Right renal cortex interstitium (tissue), 3 donors: ENCODE measurements at places on chromosomes 6 and 20.

- no peak for DNase-seq
These were observed 44.4 kb upstream of the LOC128125822 start for GRCh38 chr6:63527658-63528514.

DNA sequence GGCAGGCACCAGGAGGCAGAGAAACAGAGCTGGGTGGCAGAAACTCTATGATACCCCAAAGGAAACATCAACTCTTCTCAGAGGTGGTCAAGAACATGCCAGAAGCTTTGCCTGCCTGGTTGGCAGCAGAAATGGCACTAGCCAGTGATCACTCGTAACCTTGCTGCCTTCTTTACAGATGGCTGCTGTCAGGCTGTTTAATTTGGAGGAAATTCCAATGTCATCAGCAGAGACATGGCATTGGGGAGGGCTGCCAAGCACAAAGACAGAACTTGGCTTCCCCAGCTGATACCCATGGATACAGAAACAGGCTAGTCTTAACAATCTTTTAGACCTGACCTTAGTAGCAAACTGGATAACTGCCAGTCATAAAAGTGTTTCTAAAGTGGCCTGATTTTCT, 153.6 kb downstream of the GMPR start:
- no peak for DNase-seq

DNA sequence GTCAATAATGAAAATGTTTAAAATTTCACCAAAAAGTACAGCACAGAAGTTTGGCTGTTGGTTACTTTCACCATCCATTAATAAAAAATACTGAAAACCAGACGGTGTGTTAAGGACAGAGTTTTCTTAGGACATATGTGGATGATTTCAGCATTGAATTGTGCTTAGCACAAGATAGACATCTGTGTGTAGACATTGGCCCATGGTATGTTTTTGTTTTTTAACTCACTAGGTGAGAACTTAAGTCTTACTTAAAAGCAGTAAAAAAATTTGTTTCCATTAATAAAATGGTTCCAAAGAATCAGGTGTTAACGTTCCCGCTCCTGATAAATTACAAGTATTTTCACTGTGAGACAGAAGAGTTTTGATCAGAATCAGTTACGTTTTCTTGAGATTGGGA, 4.2 kb downstream of the TBPL1 start:
- DNase-seq = no peak

- no peak for DNase-seq
These were observed 117.3 kb upstream of the ARMC2 start for GRCh38 chr6:108730635-108731515.

DNA sequence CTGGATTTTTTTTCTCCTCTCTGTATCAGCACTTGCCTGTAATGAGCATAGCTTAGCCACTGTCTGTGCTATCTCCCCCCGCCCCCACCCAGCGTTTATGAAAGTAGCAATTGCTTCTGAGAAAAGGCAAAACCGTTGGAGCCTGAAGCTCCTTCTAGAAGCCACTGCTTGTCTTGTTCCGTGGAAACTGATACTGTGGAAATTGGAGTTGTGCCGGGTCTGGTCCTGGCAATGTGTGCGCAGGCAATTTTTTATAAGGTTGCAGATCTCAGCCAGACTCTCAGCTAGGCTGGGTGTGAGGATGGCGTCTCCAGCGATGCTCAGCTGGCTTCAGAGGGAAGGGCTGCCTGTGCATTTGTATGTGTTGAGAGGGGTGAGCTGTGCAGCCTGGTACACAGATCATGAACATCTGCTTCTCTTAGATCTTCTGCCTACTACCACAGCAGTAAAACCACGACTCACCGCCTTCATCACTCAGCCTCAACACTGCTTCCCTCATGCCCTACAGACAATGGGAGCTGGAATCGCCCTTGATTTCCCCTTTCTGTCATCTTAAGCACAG, 72.4 kb upstream of the GTSF1L start:
- DNase-seq = no peak

GRCh38 chr20:20425823-20426654, 58.1 kb downstream of the INSM1 start:
- DNase-seq = no peak

DNA sequence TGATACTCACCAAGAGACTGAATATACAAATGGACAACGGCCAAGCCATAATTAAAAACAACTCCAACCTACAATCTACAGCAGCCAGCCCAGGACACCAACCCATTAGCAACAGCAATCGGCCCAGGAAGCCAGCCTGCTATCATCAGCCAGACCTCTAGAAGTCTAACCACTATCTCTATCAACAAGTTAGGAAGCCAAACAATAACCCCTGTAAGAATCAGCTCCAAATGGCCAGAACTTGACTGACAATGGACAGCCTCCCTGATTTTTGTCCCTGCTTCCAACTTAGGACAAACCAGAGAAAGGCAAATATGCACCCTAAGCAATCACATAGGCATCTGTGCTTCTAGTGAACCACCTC, 511.8 kb upstream of the JARID2 start:
- DNase-seq = no peak

DNA sequence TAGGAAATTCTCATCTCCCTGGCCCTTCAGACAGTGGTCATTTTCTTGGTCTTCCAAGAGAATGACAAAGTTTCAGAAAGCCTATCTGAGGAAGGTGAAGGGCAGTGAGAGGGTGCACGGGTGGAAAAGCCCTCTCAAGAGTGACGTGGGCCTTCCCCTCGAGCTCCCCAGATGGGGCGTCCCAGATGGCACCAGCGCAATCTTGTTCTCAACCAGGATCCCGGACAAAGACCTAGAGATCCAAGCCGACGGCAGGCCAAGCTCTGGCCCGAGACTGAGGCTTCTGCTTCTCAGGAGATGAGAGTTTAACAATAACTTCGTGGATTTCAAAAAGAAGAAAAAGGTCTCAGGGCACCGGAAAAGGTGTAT, 797 bp upstream of the ZNF133 start:
- no peak for DNase-seq

DNA sequence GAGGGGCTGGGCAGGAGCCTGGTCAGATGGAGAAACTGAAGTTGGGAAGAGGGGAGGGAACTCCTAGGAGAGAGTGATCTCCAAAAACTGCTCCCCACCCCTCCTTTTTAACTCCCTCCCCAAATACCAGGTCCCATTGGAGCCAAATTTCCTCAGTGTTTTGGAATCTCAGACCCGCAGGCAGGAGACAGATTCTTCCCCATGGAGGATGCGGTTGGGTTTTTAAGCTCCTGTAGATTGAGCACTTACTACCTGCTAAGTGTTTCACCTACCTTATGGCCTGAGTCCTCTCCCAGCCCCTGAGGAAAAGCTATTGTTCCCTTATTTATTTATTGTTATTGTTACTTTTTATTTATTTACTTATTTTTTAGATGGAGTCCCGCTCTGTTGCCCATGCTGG, 73.2 kb downstream of the CEBPB start:
- DNase-seq = no peak

- no peak for DNase-seq
These were observed 88.7 kb downstream of the JPH2 start for GRCh38 chr20:44098256-44098630.

DNA sequence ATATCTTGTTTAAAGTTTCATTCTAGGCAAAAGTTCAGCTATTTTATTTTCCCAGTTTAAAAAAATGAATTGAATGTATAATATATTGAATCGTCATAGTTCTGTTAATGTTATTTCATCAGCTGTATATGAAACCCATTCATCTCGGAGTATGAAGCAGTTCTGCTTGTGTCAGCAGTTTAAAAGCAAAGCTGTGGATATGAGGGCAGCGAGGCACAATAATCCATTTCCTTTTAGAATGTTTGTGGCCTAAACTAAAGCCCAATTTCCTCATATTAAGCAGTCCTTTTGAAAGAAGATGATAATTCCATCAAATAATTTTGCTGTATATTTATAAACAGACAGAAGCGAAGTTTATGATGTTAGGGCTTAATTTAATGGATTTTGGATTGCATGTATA, 300.1 kb downstream of the SAMD5 start:
- DNase-seq = no peak

DNA sequence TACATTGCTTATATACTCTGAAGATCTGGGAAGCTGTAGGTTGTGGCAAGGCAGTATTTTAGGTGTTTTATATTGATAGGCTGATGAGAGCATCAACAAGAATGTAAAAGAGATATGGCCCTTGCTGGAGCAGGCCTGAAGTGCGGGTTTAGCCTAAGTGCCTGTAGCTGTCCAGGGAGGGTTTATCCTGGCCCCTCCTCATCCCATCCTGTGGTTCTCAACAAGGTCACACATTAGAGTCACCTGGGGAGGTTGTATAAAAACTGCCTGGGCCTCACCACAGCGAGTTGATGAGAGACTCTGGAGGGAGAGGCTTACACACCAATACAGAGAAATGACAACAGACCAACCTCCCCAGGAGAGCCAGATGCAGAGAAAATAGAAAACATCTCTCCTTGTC, 48.4 kb downstream of the LYRM2 start:
- no peak for DNase-seq

DNA sequence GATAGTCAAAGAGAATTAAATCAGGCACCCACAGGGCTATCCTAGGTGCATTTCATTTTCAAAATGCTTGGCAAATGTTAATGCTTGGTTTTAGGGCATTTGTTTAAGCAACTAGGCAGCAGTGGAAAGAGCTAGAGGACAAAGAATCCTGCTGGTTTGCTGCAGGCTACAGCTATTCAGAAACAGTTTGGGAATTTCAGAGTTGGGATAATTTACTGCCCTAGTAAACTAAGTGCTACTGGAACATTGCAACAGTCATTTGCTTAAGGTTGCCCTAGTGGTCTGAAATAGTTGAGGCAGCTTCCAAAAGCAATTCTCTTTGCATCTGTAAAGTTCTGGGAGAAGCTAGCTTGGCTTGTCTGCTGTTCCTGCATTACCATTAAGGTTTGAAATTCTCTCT, 312.7 kb downstream of the LAMA2 start:
- no peak for DNase-seq

DNA sequence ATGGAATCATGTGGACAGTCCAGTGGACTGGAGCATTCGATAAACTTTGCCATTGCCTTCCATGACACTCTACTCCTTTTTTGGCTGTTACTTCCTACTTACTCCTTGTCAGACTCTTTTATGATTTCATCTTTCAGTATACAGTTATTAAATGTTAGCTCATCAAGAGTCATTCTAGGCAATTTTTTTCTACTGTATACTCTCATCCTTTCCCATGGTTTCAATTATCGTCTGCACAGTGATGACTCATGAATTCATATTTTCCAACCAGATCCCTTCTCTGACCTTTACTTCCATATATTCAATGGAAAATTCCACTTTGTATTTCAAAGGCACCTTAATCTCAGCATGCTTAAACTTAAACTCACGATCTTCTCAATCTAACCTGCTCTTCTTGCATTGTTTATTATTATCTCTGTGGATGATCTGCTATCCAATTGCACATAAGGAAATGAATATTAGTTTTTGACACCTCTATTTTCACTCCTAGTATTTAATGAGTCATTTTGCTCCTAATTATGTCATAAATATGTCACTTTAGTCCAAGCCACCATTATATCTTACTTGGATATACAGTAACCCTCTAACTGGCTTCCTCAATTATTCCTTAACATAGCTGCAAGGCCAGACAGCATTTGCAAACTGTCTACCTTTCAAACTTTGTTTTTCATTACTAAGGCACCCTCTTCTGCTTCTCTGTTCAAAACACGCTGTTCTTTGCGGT, 427.5 kb downstream of the PHF3 start:
- no peak for DNase-seq

- DNase-seq = no peak
These were observed 590.9 kb upstream of the CITED2 start for GRCh38 chr6:139965393-139965792.

DNA sequence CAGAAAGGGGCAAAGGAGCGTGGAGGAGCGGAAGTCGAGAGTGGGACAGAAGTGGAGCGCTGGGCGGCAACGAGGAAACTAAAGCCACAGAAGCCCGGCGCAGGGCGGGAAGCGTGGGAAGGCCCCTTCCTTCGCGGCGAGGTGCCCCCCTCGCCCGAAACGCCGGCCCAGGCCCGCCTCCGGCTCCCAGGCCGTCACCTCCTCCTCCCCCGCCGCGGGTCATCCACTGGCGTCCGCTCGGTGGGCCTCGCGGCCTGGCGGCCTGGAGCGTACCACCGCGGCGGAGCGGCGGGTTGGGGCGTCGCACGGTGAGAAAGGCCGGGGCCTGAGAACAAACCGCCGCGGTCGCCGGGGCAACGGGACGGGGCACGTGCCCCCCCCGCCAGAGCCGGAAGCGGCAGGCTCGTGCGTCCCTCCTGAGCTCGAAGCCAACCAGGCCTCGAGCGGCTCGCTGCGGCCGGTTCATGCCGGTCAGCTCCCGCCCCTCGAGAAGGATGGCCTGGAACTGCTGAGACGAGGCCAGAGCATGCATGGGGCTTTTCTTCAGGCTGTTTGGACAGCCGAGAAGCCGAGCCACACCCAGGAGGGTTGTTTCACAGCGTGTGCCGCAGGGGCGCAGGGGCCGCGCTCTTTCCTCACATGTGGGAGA, at the start of gene TCP11:
TCP11 (minus strand) TSS at position 333 of the 649 bp plus-strand sequence. CDS start 469 bp downstream, outside the sequence.
- DNase-seq = no peak

- no peak for DNase-seq
These were observed 583.6 kb upstream of the MMS22L start for GRCh38 chr6:97866616-97867015.

- DNase-seq = no peak
These were observed 66.6 kb downstream of the AFG1L start for GRCh38 chr6:108361312-108361932.

DNA sequence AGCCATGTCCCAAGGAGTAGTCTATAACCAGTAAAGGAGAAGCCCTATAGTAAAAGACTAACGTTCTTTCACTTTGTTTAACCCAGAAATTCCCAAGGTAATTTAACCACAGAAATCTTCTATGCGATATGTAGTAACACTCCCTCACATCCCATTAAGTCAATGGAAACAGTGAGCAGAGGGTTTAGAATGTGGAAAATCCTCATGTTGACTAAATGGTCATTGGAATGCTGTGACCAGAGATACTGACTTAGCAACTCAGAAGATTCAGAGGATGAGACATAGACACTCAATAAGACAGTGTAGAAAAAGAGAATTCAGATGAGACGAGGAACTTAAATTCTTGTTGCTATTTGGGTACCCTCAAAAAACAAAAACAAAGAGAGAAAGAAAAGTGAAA, 562.2 kb upstream of the NOX3 start:
- no peak for DNase-seq

GRCh38 chr6:22880686-22881433, 311.5 kb downstream of the HDGFL1 start:
- no peak for DNase-seq

- DNase-seq = no peak
These were observed 8.9 kb downstream of the TRIM10 start for GRCh38 chr6:30152016-30152673.

DNA sequence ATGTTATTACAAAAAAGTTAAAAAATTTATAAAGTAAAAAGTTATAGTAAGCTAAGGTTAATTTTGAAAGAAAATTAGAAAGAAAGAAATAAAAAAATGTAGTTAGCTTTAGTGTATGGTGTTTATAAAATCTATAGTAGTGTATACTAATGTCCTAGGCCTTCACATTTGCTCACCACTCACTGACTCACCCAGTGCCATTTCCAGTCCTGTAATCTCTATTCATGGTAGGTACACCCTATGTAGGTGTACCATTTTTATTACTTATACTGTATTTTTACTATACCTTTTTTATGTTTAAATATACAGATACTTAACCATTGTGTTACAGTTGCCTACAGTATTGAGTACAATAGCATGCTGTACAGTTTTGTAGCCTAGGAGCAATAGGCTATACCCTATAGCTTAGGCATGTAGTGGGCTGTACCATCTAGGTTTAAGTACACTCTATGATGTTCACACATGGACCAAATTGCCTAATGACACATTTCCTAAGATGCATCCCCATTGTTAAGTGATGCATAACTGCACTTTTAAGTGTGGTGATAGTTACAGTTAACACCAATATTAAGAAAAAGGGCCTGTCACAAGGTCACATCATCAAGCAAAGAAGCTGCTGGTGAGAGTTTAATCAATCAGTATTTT, 8.0 kb downstream of the CD2AP start:
- DNase-seq = no peak

- DNase-seq = no peak
These were observed 3.7 kb upstream of the TAB2 start for GRCh38 chr6:149313861-149314260.
